H4 (cell line): ENCODE measurements at places on chromosomes 1 and 21. TPM values are rescaled to one million over a fixed set of nuclear protein-coding genes. Genes with fewer than 3 reads are reported as not detected.

GRCh38 chr1:65769636-65770035 lies 23.1 kb upstream of the PDE4B start:
- no peak for DNase-seq

DNA sequence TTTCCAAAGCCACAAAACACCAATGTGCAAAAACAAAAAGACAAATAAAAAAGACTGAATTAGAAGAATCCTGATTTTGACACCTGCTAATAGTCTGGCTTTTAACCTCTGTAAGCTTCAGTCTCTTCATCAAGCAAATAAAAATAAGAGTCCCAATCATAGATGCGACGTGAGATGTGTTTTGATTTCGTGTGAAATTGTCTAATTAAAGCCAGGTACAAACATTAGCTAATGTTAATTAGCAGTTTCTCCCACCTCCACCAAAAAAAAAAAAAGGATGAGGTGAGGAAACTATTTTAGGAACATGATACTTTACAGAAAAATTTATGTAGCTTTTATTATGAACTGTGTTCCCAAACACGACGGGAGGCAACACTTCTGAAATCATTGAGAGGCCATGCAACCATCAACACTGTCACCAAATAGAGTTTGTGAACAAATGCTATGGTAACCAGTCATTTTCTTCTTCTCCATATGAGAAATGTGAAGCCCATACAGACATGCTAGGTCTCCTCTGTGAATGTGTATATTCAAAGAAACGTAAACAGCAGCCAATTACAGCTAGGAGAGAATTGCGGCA lies 6.7 kb upstream of the EVI5 start:
- DNase-seq, result no peak

Gene PLCH2
- 0.02 TPM in 1 of 2 replicates, not detected in the other for total RNA-seq

Gene RGS8
- total RNA-seq, result not detected in 2 replicates

GRCh38 chr1:109184687-109185086 lies 29.0 kb upstream of the SARS1 start:
- DNase-seq, result no peak

Gene E2F2
- total RNA-seq, result 4.4 and 5.2 TPM in 2 replicates

- DNase-seq, result no peak
These were observed 67.5 kb downstream of the IVNS1ABP start for GRCh38 chr1:185249563-185249962.

DNA sequence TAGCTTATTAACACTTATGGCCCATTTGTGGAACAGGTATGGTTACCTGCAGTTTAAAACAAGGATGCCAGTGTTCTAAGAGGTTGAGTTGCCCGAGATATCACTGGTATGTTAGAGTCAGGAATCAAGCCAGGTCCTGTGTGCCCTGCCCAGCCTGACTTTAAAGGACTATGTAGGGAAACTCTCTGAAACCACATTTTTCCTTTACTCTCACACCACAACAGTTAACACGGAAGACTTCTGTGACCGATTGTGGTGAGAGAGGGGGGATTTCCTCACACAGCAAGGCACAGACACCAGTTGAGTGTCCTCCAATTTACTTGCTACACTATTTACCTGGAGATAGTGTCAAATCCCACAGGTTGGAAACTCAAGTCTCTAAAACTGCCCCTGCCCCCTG lies 47.8 kb downstream of the UCK2 start:
- DNase-seq, result no peak

DNA sequence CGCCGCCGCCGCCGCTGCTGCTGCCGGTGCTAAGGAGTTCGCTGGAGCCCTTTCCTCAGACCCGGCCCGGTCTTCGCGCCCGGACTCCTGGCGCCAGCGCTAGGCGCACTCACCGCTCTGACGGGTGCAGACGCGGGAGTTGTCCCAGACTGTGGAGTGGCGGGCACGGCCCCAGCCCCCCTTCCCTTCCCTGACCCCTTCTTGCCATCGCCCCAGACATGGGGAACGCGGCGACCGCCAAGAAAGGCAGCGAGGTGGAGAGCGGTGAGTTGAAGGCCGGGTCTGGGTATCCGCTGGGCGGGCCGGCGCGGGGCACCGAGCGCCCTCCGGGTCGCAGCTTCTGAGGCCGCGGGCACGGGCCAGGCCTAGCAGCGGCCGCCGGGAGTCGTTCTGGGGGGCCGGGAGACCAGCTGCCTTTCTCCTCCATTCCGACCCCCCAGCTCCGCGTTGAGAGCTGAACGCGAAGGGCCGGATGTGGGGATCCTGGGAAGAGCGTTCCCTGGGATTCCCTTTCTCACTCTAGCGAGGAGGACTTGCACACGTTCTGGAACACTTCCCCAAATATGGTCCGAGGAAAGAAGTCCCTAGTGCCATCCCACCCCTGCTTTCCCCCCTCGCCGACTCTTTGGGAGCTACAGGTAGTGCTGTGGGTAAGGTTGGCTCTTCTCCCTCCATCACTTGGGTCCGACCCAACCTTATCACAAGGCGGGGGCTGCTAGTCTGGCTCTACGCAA lies 65.8 kb upstream of the PRKACB start:
- peak; percentile 5 for DNase-seq

Gene LYPD8
- 3.3 and 5.1 TPM in 2 replicates for total RNA-seq

Gene MX2
- 36.7 and 38.6 TPM in 2 replicates for total RNA-seq

DNA sequence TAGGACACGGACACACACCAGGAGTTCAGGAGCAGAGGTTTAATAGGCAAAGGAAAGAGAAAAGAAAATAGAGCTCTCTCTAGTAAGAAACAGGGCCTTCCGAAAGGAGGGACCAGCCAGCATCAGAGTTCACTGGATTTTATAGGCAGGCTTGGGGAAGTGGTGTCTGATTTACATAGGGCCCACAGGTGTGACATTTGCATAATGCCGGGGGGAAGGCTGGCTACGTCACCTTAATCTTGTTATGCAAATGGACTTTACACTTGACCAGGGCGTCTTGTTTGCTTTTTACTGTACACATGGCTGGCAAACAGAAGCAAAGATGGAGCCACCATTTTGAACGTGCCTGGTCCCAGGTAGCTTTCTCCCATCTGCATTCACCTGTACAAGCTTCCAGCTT lies at the start of gene OR14A16:
TSS of gene OR14A16 (minus strand) at position 97 of the 400 bp plus-strand sequence. CDS start 8,390 bp downstream, outside the sequence.
- no peak for DNase-seq

Gene GPR52
- total RNA-seq, result not detected in 2 replicates

Gene LMX1A
- not detected in 2 replicates for total RNA-seq

Gene NT5C1A
- 0.97 TPM in 1 of 2 replicates, not detected in the other for total RNA-seq

GRCh38 chr1:24410750-24411149 lies 2.8 kb downstream of the STPG1 start:
- no peak for DNase-seq

GRCh38 chr1:84000196-84000885 lies 1.4 kb upstream of the TTLL7 start:
- no peak for DNase-seq
